Activated CD8-positive, alpha-beta memory T cell treated with anti-CD3 and anti-CD28 coated beads for 1 hour (primary cell): ENCODE measurements at places on chromosomes 5 and 9.

DNA sequence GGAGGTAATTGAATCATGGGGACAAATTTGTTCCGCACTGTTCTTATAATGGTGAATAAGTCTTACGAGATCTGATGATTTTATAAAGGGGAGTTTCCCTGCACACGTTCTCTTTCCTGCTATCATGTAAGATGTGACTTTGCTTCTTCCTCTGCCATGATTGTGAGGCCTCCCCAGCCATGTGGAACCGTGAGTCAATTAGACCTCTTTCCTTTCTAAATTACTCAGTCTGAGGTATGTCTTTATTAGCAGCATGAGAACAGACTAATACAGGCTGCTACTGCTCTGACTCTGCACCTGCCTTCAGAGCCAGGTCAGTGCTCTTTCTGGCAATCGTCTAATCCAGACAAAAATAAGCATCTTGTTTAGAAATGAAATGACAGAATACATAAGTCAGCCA is 479.2 kb upstream of the TUSC1 start:
- DNase-seq = no peak

DNA sequence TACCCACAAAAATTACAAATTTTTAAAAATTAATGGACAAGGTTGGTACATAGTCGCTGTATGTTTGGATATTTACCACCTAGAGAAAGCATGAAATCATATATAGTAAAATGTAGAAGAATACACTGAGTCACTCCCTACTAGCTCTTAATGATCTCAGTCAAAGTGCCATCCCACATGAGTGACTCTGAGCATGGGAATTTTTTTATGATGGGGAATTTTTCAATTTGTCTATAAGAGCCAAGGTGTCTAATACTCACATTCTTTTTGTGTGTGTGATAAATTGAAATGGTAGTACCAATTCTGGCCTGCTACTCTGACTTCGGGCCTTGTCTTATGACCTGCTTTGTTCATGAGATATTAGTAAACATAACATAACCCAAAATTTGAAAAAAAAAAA is 483.2 kb downstream of the CDH10 start:
- DNase-seq = no peak

GRCh38 chr9:110742741-110743371 is 74.3 kb downstream of the MUSK start:
- no peak for DNase-seq

GRCh38 chr5:1152156-1152555 is 40.3 kb upstream of the SLC12A7 start:
- DNase-seq = no peak

DNA sequence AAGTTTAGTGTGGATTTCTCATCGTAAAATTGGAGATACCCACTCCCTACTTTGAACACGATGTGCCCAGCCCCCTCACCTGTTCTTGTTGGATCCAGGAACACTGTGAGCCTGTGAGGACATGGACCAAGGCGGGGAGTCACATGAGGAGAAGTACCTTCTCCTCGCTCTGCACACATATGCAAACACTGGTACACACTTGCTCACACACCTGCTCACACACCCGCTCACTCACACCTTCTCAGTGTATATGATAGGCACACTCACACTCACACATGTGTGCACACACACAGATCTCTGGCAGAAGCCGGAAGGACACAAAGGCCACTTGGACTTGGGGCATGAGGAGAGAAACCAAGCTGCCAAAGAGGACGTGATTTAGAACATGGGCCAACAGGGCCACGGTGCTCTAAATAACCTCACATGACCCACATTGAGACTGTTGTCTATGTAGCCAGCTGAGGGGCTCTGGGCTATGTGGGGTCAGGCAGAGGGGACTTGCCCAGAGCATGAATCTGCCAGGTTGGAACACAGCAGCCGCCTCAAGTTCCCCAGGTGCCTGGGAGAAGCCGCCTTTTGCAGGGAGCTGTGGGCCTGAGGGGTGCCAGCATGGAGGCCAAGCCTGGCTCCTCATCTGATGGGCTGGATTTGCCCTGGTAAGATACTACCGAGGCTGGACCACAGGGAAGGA is 283.0 kb upstream of the IRX4 start:
- no peak for DNase-seq

- DNase-seq = no peak
These were observed 104.2 kb upstream of the GPR151 start for GRCh38 chr5:146620031-146620668.

- DNase-seq = no peak
These were observed 20.4 kb upstream of the PIK3R1 start for GRCh38 chr5:68195137-68195536.

DNA sequence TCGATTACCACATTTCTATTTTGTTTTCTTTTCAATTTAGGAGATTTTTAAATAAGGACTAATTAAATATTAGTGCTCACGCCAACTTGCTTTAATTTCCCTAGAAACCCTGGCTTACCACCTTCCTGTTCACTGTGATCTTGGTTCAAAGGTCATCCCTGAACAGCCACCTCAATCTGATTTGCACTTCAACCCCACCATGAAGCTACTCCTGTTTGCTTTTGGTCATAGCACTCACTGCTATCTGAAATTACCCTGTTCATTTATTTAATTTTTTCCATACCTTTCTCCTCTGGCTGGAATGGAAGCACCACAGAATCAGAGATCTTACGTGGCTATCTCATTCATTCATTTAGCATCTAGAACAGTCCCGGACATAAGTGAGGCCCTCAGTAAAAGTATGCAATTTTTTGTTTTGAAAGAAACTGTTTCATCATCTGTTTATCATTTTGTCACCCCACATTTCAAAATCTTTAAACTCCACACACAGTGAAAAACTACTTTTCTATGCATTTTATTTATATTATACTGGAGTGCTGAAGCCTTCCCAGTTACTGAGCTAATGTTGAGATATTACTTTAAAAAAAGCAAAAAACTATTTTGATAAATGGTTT is 17.2 kb upstream of the ADAMTSL1 start:
- no peak for DNase-seq

GRCh38 chr5:61397238-61397637 is 65.2 kb downstream of the ZSWIM6 start:
- no peak for DNase-seq

DNA sequence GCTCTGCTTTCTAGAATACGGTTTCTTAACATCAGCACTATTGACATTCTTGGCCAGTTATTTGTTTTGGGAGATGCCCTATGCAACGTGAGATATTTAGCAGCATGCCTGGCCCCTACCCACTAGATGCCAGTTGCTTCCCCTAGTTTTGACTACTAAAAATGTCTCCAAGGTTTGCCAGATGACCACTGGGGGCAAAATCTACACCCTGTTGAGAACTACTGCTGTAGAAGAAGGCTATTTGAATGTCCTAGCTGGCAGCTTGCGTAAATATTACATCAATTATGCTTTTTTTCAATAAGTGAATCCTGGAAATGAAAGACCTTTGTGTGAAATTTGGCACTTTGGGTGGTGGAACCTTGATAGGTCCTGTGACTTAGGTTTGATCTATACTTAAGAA is 5.0 kb downstream of the NCBP1 start:
- DNase-seq = no peak

DNA sequence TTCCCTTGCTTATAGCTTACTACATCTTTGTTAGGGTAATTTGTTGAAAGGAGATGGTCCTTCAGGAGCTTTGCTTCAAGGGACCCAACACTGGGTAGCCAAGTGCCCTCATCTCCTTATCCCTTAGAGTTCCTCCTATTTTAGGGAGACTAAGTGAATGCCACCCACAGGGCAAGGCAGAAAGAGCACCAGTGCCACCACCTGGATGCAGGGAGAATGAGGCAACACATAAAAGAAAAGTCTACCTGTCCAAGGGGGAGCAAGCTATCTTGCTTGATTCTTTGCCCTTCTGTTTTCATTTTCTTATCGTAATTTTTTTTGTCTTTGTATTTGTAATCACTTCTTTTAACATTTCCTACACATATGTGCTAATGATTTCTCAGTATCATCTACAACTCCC is 205.5 kb downstream of the NPR3 start:
- no peak for DNase-seq

- DNase-seq = no peak
These were observed 27.8 kb downstream of the PRLR start for GRCh38 chr5:35202319-35203111.

DNA sequence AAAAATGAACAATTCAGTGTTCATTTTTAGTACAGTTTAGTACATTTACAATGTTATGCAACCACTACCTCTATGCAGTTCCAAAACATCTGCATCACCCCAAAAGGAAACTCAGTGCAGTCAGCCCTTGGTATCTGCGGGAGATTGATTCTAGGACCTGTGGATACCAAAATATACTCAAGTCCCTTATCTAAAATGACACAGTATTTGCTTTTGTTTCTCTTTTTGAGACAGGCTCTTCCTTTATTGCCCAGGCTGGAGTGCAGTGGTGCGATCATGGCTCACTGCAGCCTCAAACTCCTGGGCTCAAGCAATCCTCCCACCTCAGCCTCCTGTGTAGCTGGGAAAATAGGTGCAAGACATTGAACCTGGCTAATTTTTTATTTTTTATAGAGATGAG is 114.0 kb downstream of the PIP5K1B start:
- DNase-seq = no peak

- no peak for DNase-seq
These were observed 686.5 kb upstream of the DMAC1 start for GRCh38 chr9:8486095-8486494.

DNA sequence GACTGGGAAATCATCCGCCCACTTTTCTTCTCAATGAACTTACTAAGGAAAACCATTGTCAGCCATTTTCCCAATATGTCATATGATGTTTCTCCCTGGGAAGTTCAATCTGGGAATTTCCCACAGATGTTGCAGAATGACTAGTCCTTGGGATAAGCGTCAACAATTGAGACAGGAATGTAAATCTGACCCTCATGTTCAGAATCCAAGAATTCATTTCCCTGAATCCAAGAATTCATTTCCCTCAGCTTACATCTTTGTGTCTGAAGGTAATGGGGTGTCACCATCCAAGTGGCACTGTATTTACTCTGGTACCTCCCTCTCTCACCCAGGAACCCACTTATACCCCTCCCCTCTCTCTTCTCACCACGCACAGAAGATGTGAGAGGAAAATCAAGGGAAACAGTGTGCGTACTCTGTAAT is 7.4 kb downstream of the KLF9 start:
- no peak for DNase-seq

DNA sequence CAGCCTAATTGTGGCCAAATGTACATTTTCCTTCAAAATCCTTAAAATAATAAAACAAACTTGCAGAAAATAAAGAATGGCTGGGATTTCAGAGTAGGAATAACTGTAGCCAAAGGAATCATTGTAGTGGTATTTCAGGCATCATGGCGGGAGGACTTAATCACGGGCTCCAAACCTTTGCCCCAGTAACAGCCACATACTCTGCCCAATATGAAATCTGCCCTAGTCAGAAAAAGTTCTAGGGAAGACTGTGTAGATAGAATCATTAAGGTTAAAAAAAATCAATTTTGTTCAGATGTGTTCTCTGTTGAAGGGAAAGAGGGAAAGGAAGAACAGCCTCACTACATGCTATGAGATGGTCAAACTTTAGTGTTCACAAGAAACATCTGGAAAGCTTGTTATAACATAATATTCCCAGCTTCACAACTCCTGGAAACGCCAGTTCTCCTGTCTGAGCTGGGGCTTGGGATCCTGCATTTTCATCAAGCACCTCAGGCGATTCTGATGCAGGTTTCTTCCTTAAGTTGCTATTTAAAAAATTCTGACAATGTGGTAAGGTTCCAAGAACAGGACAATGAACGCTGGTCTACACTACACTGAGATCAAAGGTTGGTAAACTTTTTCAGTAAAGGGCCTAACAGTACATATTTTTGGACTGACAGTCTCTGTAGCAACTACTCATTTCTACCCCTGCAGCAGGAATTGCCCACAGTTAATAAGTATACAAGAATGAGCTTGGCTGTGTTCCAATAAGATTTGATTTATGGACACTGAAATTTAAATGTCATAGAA is 87.9 kb downstream of the CEMIP2 start:
- no peak for DNase-seq

DNA sequence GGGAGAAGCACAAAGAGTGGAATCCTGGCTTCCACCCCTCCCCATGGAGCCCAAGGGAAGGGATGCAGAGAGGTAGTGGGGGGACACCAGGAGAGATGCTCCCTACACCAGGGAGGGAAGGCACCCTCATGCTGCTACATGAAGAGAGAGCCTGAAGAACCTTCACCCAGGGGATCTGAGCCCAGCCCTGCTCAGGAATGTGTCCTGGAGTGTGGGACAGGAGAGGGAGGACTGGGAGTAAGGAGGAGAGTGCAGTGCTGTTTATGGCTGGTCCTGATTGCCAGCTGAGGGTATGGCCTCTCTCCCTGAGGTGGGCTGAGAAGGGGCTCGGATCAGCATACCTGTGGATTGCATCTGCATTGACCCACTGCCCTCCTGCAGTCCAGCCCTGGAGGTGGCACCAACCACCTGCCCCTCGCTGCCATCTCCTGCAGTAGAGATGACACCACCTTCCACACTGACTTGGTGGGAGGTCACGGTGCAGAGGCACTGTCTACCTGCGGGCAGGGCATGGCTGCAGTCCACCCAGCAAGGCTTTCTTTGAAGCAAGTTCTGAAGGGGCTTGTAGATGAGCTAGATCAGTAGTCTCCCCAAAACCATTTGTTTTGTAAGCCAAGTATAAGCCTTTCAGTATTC is 114.9 kb upstream of the SLC25A48 start:
- DNase-seq = no peak

- no peak for DNase-seq
These were observed 855.9 kb upstream of the CDH10 start for GRCh38 chr5:25500635-25501034.

- DNase-seq = no peak
These were observed 8.7 kb upstream of the GRIN1 start for GRCh38 chr9:137130176-137130755.

- no peak for DNase-seq
These were observed 104.7 kb downstream of the FOCAD start for GRCh38 chr9:20788526-20789451.

DNA sequence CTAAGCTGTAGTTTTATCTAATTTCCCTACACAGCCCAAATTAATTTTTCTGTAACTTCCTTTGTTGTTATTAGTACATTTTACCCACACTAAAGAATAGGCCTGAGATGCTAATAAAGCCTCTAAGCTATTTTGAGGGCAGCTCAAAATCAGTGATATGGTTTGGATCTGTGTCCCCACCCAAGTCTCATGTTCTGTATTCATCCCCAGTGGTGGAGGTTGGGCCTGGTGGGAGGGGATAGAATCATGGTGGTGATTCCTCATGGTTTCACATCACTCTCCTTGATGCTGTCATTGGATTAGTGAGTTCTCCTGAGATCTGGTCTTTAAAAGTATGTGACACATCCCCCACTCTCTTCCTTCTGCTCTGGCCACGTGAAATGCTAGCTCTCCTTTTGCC is 27.3 kb downstream of the LURAP1L start:
- no peak for DNase-seq

GRCh38 chr9:6977761-6978160 is 220.0 kb downstream of the KDM4C start:
- no peak for DNase-seq

- DNase-seq = no peak
These were observed 50.2 kb upstream of the SEMA4D start for GRCh38 chr9:89548071-89548638.

- no peak for DNase-seq
These were observed 86.7 kb upstream of the NFIB start for GRCh38 chr9:14400658-14400995.

- no peak for DNase-seq
These were observed 420.1 kb downstream of the IRX1 start for GRCh38 chr5:4015709-4016108.
